Fibroblast of skin of left biceps (primary cell): ENCODE measurements at places on chromosomes 11 and 22.

DNA sequence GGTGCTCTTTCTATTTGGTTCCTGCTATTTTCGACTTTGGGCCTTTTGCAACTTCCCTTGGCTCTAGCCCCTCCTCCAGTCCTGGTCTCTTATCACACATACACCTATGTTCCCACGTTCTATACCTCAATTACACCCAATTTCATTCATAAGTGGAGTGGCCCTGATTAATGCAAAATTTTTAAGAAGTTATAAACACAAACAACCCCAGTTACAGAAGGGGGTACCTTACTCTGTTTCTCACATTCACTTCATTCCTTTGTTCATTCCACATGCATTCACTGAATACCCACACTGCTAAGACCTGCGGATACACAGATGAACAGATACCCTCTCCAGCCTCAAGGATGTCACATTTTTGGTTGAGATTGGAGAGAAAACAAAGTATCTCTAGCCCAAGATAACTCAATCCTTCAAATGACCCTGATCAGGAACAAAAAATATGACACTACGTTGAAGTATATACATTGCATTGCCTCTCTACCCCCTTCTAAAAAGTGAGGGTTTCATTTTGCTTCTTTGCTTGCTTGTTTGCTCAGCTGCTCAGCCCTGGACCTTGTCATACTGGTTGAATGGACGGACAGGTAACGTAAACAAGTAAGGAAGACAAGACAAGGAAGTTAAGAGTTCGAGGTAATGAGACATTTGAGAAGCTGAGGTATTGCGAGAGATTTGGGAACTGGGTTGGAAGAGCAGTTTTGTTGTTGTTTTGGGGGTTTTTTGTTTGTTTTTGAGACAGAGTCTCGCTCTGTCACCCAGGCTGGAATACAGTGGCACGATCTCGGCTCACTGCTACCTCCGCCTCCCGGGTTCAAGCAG is 3.6 kb upstream of the VPS37C start:
- no peak for DNase-seq

GRCh38 chr11:3170756-3171650 is 5.9 kb upstream of the OSBPL5 start:
- no peak for DNase-seq

DNA sequence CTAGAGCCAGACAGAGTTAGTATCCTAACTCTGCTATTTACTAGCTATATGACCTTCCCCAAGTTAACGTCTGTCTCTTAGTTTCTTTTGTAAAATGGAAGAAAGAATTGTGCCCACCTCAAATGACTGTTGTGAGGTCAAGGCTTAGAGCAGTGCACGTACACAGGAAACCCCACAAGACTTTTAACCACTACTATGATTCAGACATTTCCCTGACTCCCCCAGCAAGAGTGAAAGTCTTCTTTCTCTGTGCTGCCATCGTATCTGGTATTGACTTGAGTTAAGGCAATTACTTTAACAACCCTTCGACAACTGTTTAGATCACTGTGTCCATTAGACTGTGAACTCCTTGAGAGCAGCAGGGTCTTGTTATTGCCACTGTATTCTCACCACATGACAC is 2.6 kb upstream of the OR52W1 start:
- DNase-seq = no peak

- peak; percentile 17 for DNase-seq
These were observed 1707.6 kb upstream of the RAG2 start for GRCh38 chr11:38305682-38306081.

GRCh38 chr22:26722159-26722558 is 64.8 kb downstream of the MIAT start:
- DNase-seq = no peak

DNA sequence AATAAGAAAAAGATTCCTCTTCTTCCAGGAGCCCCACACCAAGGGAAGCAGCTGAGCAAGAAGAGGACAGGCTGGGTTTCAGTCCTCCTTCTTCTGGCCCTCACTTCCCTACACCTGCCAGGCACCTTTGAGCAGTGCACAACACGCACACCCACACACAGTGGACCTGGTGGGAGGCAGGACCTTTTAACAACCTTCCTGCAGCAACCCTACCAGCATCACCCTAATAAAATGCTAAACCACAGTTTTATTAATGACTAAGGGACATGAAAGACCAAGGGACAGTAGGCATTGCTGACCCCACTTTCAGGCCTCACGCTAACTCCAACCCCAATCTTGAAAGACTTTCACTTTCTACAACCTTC is 12.2 kb downstream of the ARAP1 start:
- DNase-seq = no peak

- no peak for DNase-seq
These were observed 5.4 kb downstream of the RNF121 start for GRCh38 chr11:71934213-71934612.

DNA sequence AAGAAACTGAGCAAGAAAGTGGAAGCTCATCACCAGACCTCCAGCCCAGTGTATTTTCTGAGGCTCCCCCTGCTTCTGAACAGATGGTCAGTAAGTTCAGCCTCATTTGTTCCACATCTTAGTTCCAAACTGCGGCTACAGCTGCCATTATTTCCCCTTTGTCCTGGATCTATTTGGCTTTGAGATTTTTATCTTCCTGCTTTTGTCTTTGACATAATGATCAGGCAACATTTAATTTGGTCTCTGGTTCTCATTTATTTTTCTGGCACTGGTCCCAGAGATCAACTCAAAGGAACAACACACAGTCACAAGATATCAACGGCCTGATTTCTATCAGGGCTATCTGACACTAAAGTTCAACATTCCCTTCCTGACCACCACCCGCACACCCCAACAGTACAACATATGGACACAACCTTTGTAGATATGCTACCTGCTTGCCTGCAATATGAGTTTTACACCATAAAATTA is 137.5 kb downstream of the FAM76B start:
- no peak for DNase-seq

- no peak for DNase-seq
These were observed 426.4 kb downstream of the INSC start for GRCh38 chr11:15541079-15541478.

GRCh38 chr11:60468829-60469228 is 13.2 kb downstream of the MS4A1 start:
- no peak for DNase-seq

GRCh38 chr11:10540546-10540914 is 457 bp downstream of the RNF141 start:
- no peak for DNase-seq

DNA sequence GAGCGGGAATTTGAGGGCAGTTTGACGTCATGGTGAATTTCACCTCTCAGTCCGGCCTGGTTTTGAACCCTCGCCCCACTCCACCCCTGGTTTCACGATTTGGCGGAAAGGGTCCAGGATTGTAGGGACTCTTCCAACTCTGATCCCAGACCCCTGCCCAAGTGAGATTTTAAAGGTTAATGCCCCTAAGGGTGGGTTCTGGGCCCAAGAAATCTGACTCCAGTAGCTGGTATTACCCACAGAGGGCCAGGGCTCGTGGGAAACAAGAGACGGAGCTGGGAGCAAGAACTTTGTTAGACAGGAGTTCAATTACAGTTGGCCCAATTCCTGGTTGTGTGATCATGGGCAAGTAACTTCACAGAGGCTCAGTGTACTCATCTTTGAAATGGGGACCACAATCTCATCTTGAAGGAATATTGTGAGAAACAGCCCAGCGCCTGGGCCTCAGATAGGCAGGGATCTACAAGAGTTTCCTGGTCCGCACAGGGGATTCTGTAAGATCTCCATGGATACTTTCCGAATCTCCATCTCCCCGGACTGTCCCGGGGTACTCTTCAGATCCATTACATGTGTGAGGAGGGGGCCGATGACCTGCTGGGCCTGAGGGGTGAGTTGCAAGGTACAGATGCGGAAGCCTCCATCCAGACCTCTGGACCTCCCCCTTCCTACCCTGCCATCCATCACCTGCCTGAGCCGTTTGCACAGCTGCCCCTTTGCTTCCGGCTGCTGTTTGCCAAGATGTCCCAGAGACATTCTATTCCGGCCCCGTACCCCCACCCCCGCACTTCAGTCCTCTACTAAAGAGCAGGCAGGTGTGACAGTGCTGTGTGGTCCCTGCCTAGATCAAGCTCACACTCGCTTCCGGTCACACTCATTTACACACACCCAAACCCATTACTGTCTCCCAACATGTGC is 687 bp upstream of the CALCA start:
- no peak for DNase-seq

DNA sequence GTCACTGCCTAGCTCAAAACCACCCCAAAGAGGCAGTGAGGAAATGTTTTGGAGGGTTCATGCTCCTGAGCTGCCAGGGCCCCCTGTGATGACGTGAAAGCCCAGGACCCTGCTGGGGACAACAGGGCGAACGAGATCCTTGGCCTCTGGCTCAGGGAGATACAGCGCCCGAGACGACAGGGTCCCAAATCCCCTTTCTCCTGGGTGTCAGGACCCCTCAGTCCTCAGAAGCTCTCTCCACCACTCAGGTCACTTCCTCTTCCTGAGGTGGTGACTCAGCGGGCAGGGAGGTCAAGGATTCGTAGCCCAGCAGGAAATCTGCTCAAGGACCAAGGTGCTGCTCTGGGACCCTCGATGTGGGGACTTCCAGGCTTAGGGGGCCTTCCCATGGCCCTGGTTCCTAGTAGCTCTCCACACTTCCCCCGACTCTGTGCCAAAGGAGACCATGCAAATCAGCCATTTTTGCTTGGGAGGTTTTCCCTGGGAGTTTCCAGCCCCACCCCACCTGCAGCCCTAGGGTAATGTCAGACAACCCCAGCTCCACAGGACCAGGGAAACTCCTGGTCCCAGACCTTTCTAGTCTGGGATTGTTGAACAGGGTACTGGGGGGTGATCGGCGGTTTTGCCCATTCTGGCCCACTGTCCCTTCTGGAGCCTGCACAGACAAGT is 12.8 kb downstream of the BCL9L start:
- DNase-seq = no peak

DNA sequence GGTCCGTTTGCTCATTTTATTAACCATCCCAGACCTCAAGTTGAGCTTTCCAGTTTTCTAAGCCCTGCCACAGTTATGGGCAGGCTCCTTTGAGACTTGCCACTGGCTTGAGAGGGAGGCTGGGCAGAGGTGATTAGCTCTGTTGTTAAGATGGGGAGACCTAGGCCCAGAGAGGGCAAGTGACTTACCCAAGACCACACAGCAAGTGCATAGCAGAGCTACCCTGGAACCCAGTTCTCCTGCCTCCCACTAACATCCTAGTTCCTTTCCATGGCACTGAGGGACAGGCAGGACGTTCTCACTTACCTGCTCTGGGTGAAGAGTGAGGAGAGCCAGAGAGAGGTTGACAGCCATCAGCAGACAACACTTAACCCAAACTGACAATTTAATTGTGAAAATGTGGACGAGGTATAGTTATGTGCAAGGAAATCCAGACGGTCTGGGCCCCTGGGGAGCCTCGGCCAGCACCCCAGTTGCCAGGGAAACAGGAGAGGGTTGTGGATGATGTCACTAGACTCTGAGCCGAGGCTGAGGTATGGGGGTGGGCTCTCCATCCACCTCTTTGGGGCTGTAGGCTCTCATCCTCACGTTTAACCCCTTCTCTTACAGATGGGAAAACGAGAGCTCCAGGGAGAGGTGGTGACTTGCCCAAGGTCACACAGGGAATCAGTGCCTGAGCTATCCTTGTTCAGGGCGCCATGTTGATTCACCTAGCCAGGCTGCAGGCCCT is 12.3 kb upstream of the WNT11 start:
- DNase-seq = no peak

GRCh38 chr22:17492247-17492646 is 71.1 kb upstream of the SLC25A18 start:
- no peak for DNase-seq

GRCh38 chr11:72771507-72771906 is 19.3 kb upstream of the ARAP1 start:
- DNase-seq = no peak
